MCF 10A (cell line): ENCODE measurements at places on chromosomes 13 and 19.

DNA sequence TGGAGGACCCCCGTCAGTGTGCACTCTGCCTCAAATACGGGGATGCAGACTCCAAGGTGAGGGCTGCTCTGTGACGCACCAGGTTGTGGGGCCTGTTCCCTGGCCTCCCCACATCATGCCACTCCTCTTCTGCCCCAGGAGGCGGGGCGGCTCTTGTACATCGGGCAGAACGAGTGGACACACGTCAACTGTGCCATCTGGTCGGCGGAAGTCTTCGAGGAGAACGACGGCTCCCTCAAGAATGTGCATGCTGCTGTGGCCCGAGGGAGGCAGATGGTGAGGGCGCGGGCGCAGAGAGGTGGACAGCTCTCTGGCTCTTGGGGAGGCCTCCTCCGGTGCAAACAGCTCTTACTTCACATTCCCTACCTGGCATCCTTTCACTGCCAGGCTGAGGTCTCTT, 11.2 kb downstream of the KMT2B start:
- H3K27ac ChIP-seq: no peak overlapping the region

DNA sequence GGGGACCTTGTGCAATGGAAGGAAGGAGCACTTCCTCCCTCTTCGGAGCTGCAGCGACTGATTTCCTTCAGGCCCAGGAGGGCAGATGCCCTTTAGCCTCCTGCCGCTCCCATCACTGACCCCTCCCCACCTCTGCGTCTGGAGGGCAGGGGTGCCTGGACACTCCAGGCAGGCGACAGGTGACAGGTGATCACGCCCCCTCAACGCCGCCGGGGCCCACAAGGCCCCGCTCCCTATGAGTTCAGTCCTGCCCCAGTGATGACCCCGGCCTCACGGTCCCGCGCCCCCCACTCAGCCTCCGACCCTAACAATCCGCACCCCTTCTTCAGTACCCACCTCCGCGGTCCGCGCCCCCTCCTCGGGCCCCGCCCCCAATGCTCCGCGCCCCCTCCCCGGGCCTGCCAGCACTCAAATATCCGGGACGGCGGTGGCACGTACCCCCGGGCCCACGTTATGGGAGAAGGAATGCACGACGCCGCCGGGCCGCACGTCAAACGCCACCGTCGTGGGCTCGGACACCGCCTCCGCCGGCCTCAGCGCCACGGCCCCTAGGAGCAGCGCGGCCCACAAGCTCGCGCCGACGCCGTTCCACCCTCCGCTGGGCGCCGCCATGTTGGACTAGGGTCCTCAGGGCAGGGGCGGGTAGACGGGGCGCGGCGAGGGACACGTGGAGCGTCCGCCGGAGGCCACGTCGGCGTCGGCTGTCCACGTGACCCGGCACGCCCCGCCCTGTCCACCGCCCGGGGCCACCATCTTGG, at the start of gene MYDGF:
Gene MYDGF (minus strand): TSS at position 620 of the 758 bp plus-strand sequence. CDS start 8 bp downstream, at position 612.
- peak within 1 kb of the TSS; percentile 92 for H3K27ac ChIP-seq
- H3K36me3 ChIP-seq: peaks cover 50% of the 10 kb centered on the region
- DNase-seq: peak; percentile 88
- H3K4me1 ChIP-seq: no peaks in the 10 kb centered on the region

- no peaks in the 10 kb centered on the region for H3K27me3 ChIP-seq
- H3K27ac ChIP-seq: no peak overlapping the region
- no peak for DNase-seq
- no peaks in the 10 kb centered on the region for H3K4me1 ChIP-seq
These were observed 112.9 kb upstream of the IRS2 start for GRCh38 chr13:109899316-109899715.

DNA sequence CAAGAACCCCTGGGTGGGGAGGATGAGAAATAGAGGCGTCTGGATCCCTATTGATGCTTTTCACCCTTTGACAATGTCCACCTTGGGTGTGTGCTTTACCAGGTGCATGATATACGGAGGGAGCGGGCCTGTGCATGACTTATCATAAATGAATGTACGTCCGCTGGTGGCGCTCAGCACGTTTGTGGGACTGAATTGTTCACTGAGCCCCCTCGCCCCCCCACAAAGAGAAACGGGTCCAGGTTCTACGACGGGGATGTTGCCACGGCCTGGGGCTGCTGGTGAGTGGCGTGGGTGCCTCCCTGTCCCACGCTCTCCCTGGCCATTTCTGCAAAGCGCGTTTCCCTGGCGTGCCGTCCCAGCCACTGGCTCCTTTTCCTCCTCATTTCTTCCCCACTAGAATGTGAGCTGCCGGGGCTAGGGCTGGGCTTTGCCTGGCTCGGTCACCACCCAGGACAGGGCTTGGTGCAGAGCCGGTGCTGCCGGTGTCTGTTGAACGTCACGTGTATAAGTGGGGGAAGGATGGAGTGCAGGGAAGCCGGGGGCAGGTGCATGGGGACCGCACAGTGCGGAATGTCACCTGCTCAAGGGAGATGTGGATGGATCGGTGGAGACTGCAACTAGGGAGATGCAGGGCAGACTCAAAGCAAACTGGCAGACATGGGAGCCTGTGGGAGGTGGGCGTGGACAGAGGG, 21.6 kb downstream of the LRRC4B start:
- no peak overlapping the region for H3K27ac ChIP-seq
- no peaks in the 10 kb centered on the region for H3K36me3 ChIP-seq
- H3K27me3 ChIP-seq: peaks cover 52% of the 10 kb centered on the region
- H3K4me3 ChIP-seq: no peak overlapping the region
- DNase-seq: no peak

- H3K4me1 ChIP-seq: no peaks in the 10 kb centered on the region
- H3K36me3 ChIP-seq: no peaks in the 10 kb centered on the region
- H3K4me3 ChIP-seq: no peak overlapping the region
- no peak overlapping the region for H3K27ac ChIP-seq
These were observed 341.8 kb downstream of the OXGR1 start for GRCh38 chr13:96652506-96652905.

GRCh38 chr19:14073925-14074838, 1.6 kb downstream of the MISP3 start:
- H3K4me1 ChIP-seq: no peaks in the 10 kb centered on the region
- peak overlapping the region; percentile 23 for H3K27ac ChIP-seq
- peak overlapping the region; percentile 86 for H3K4me3 ChIP-seq
- H3K27me3 ChIP-seq: no peaks in the 10 kb centered on the region
- H3K36me3 ChIP-seq: no peaks in the 10 kb centered on the region

- H3K36me3 ChIP-seq: peaks cover 20% of the 10 kb centered on the region
- peak; percentile 77 for DNase-seq
- no peak overlapping the region for H3K27ac ChIP-seq
- peaks cover 5% of the 10 kb centered on the region for H3K4me1 ChIP-seq
- H3K4me3 ChIP-seq: peak overlapping the region; percentile 69
These were observed 9.3 kb downstream of the HOOK2 start for GRCh38 chr19:12766051-12766521.

DNA sequence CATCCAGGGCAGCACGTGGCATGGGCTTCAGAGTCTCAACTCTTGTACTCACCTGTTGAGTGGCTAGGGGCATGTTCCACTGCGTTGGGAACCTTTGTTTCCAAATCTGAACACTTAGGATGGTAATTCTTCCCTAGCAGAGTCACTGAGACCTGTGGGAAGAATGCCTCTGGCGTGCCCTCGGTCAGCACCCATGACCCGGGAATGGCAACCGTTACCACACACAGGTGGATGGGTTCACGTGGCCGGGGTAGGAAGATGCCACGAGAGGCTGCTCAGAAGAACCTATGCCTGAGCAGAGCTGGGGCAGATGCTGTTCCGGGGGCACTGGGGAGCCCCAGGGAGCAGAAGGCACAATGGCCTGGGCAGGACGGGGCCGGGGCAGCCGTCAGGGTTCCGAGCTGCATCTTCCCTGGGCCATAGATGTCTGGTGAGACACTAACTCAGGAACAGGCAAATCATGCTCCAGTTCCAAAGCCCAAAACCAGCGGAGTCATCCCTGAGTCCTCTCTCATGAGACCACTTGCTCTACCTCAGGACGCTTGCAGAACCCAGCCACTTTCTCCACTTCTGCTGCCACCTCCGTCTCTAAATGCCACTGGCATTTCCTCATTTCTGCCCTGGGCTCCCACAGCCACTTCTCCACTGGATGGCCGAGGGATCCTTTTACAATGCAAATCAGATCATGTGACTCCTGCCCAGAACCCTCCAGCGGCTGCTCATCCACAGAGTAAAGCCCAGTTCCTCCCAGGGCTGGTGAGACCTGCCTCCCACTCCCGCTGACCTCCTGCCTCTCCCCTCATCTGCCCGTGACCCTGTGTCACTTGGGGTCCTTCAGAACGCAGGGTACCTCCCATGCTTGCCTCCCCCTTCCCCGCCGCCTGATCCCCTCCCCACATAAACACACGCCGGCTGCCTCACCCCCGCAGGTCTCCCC, 36.7 kb downstream of the FAM124A start:
- H3K4me3 ChIP-seq: no peak overlapping the region
- no peak for DNase-seq
- no peak overlapping the region for H3K27ac ChIP-seq
- no peaks in the 10 kb centered on the region for H3K27me3 ChIP-seq

DNA sequence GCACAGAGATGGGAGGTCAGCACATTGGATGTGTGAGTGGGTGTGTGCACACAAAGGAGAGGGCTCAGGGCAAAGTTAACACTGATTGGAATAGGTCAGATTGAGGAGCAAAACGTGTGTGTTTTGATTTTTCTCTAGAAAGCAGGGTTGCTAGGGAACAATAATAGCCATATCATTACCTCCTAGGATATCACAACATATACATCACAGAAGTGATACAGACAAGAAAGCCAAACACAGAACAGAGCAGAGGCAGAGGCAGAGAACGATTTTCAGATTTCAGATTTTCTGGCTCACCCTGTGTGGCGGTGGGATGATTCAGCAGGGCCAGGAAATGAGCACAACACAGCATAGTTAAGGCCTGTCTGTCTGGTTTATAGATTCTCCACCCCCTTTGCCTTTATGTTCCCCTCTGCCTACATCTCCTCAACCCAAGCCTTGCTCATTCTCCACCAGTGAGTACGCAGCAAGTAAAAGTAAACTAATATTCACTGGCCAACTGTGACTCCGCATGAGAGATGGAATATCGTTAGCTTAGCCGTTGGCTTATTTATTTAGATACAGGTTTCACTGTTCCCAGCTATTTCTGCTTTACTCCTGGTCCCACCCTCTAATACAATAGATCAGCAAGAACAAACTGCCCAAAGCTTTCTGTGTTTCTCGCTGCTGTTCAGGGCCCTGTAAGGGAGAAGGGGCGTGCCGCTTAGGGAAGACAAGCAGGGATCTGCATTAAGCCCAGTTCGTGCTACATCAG, 182.7 kb upstream of the TSC22D1 start:
- peaks cover 41% of the 10 kb centered on the region for H3K4me1 ChIP-seq
- DNase-seq: peak; percentile 78
- no peaks in the 10 kb centered on the region for H3K36me3 ChIP-seq
- H3K4me3 ChIP-seq: peak overlapping the region; percentile 2
- no peaks in the 10 kb centered on the region for H3K27me3 ChIP-seq

GRCh38 chr19:10230173-10230860, 814 bp downstream of the S1PR2 start:
- H3K4me3 ChIP-seq: peak overlapping the region; percentile 74
- no peaks in the 10 kb centered on the region for H3K4me1 ChIP-seq
- H3K27me3 ChIP-seq: no peaks in the 10 kb centered on the region
- no peak overlapping the region for H3K27ac ChIP-seq
- DNase-seq: no peak

- H3K27ac ChIP-seq: no peak overlapping the region
- DNase-seq: no peak
- peaks cover 41% of the 10 kb centered on the region for H3K4me1 ChIP-seq
- no peak overlapping the region for H3K4me3 ChIP-seq
- H3K36me3 ChIP-seq: no peaks in the 10 kb centered on the region
These were observed 162.0 kb downstream of the EFNB2 start for GRCh38 chr13:106373304-106373988.

- peak overlapping the region; percentile 84 for H3K4me3 ChIP-seq
- H3K4me1 ChIP-seq: peaks cover 26% of the 10 kb centered on the region
- H3K36me3 ChIP-seq: peaks cover 25% of the 10 kb centered on the region
- DNase-seq: peak; percentile 34
- H3K27ac ChIP-seq: peak overlapping the region; percentile 95
These were observed 442 bp downstream of the REXO1 start for GRCh38 chr19:1847684-1848398.

- H3K27me3 ChIP-seq: no peaks in the 10 kb centered on the region
- DNase-seq: no peak
- H3K4me3 ChIP-seq: no peak overlapping the region
- peaks cover 16% of the 10 kb centered on the region for H3K36me3 ChIP-seq
- H3K27ac ChIP-seq: no peak overlapping the region
- peaks cover 33% of the 10 kb centered on the region for H3K4me1 ChIP-seq
These were observed 15.7 kb downstream of the RANBP3 start for GRCh38 chr19:5961969-5962945.

DNA sequence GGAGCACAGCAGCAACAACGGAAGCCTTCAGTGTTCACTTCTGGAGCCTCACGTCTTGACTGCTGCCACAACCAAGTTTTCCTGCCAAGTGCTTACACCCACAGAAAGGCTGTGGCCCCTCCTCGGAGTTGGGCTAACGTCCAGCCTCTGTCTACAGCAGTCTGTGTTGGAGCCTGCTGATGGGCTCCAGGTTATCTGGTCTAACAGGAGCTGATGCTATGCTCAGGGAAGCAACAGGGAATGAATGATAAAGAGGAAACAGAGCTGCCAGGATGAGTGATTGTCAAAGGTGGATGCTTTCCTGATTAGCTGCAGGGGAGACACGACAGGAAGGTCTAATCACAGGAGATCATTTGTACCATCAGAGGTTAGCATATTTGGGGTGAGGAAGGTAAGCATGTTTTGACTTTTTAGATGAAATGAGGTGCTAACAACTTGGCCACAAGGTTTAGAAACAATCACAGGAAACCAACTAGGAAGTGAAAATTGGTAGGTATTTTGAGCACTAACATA, 53.8 kb upstream of the RCBTB2 start:
- H3K36me3 ChIP-seq: no peaks in the 10 kb centered on the region
- no peak overlapping the region for H3K27ac ChIP-seq
- H3K4me1 ChIP-seq: peaks cover 19% of the 10 kb centered on the region

DNA sequence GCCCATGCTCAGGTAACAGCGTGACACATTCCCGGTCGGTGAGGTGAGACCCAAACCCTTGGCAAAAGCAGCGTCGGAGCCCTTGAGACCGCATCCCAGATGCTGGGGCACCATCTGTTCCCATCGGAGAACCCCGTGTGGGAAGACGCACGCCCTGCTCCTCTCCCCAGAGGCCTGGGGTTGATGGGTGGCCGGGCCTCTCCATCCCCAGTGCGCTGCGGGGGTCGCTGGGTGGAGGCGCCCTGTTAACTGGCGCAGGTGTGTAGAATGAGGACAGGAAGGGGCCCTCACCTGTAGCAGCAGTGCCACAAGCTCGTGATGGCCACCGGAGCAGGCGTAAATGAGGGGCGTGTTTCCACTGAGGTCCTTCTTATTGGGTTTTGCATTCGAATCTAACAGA, 24.6 kb downstream of the PDCD5 start:
- H3K27ac ChIP-seq: no peak overlapping the region
- no peak for DNase-seq
- peaks cover 78% of the 10 kb centered on the region for H3K36me3 ChIP-seq
- H3K27me3 ChIP-seq: no peaks in the 10 kb centered on the region

DNA sequence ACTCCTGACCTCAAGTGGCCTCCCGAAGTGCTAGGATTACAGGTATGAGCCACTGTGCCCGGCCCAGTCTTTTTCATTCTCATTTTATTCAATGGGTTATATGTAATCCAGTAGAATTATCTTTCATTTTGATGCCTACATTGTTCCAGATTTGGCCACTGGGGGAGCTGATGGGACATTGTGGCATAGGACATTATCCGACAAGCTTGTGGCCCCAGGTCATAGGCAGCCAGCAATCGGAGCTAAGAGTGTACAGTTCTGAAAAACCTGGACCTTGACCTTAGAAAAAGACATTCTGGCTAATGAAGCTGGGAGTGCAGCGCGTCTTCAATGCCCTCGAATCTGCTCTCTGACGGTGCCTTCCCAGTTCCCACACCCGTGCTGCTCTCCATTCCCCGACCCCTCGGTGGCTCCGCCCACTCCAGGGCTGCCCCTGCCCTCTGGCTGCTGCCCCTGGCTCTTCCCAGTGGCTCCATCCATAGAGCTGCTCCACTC, 108.7 kb downstream of the TEX29 start:
- H3K36me3 ChIP-seq: no peaks in the 10 kb centered on the region
- no peaks in the 10 kb centered on the region for H3K4me1 ChIP-seq
- peak; percentile 61 for DNase-seq
- no peak overlapping the region for H3K27ac ChIP-seq
- peaks cover 34% of the 10 kb centered on the region for H3K27me3 ChIP-seq
